Parietal lobe (tissue), 2 donors: ENCODE measurements at places on chromosomes 1 and 21. TPM values are rescaled to one million over a fixed set of nuclear protein-coding genes. Genes with fewer than 3 reads are reported as not detected.

The OR2M3 gene
- 0.63 TPM for total RNA-seq

The LCA5L gene
- total RNA-seq: not detected

The ELAVL4 gene
- total RNA-seq: 88.9 TPM

The NCSTN gene
- 47.9 TPM for total RNA-seq

The OR6K3 gene
- total RNA-seq: not detected

The PODN gene
- 0.94 TPM for total RNA-seq

The FAM72B gene
- total RNA-seq: 1.6 TPM

The DYNLT5 gene
- total RNA-seq: 2.8 TPM

The BRINP2 gene
- 24.7 TPM for total RNA-seq

The OLIG2 gene
- total RNA-seq: 18.2 TPM
